Stimulated activated CD4-positive, alpha-beta T cell treated with anti-CD3 and anti-CD28 coated beads, Interleukin-4, amount 100 ng/mL, for 4 hours (primary cell): ENCODE measurements at places on chromosomes 3 and 15.

DNA sequence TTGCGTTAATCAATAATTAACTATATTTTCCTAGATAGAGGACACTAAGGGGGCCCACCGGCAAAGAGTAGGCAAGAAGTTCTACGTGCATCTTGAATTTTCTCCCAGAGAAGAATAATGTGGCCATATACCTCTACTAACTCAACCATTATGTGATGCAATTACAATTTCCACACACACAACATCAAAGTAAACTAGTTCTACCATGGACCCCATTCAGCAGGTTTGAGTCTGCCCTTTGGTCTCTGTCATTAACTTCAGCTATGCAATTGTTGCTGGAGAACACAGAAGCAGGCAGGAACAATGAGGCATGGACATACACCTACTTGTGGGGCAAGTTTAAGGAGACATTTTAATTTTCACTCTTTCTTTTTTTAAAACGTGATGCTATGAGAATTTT lies 705.9 kb downstream of the PDCD6IP start:
- no peak for DNase-seq

DNA sequence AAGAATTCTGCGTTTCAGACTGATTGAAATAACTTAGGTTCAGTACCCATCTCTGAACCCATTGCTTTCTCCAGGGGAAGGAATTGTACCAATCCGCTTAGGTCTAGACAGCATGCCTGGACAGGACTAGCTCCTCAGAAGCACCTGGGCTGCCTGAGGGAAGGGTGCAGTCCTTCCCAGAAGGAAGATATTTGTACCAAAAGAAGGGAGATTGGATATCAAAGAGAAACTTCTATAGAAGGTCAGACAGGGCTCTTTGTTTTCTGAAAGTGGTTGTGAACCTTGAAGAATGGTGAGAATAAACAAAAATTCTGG lies 133.8 kb upstream of the LRTM1 start:
- no peak for DNase-seq

DNA sequence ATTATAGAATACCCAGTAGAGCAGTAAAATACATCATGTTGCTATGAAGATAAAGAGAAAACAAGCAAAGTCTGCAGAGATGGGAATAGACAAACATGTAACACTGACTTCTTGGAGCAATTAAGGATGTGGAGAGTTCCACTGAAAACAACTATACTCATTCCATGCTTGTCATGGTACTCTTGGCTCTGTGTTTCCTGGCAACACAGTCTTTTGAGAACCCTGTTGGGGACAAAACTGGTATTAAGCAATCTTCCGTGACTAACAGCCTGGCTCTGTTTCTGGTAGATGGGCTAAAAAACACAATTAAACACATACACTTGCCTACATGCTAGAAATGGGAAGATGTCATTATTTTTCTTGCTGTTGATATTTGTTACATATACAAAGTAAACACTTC lies 1212.3 kb upstream of the GBE1 start:
- no peak for DNase-seq

DNA sequence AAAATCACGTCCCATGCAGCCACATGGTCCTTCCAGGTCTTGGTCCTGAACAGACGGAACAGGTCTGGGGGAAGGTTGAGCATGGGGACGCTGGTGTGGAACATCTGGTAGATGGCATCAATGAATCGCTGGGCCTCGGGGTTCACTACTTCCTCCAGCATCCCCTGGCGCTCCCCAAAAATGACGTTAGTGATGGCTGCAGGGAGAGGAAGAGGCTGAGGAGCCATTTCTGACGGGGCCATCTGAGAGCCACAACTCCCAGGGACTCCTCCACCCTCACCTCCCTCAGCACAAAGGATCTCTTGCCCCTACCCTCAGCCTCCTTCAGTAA lies 23.7 kb downstream of the CYP11A1 start:
- DNase-seq = no peak

- no peak for DNase-seq
Observed at GRCh38 chr15:63408524-63408923, 26.9 kb upstream of the CA12 start.

GRCh38 chr3:176247191-176247590 lies 950.1 kb downstream of the TBL1XR1 start:
- no peak for DNase-seq

- no peak for DNase-seq
Observed at GRCh38 chr3:5058471-5058951, 63.6 kb upstream of the ARL8B start.

- peak; percentile 20 for DNase-seq
Observed at GRCh38 chr3:142963516-142964448, at the start of gene PAQR9. Gene PAQR9 (minus strand): TSS chr3:142963674. CDS start chr3:142963336, 338 bp downstream.

- no peak for DNase-seq
Observed at GRCh38 chr3:16770021-16770420, 114.7 kb upstream of the PLCL2 start.

DNA sequence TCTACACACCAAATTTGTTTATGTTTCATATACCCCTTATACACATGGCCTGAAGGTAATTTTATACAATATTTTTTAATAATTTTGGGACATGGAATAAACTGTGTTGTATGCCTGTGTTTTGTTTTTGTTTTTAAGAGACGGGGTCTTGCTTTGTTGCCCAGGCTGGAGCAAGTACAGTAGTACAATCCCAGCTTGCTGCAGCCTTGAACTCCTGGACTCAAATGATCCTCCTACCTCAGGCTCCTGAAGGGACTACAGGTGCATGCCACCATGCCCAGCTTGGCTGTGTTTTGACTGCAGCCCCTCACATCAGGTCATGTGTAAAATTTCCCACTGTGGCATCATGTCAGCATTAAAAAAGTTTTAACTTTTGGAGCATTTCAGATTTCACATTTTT lies 18.6 kb downstream of the SETD2 start:
- no peak for DNase-seq

DNA sequence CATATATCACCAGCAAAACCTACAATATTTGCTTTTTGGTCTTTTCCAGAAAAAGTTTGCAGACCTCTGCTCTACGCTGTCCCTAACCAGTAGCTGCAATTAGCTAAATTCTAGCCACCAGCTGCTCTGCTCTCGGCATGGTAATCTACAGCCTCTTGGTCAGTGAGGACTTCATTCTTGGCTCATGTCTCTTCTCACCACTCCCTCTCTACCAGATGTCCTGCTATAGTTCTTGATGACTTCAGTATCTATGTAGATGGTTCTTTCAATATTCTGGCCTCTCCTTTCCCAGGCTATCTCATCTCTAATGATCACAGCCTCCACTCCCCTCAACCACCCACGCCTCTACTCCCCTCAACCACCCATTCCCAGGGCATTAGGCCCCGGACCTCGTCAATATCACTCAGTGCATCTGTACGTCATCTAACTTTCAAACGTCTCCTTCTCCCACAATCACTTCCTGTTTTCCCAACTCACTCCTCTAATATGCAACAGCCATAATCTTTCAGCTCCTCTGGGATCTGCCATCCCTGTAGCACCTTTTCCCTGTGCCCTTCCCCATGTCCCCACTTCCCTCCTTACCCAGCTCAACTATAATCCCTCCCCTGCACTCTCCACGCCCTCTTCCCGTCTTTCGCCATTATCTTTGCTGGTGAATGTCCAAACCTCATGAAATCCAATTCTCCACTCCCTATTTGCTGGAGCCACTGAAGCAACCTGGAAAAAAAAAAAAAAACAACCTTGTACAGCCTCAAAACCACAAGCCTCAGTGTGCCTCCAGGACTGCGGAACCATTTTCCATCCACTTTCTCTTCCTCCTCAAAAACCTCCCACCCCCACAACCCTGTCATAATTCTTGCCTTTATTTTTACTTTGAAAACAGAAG lies 429.4 kb upstream of the PROK2 start:
- no peak for DNase-seq

- no peak for DNase-seq
Observed at GRCh38 chr15:99279290-99279689, 28.0 kb downstream of the LRRC28 start.

- no peak for DNase-seq
Observed at GRCh38 chr3:176399193-176399592, 798.1 kb downstream of the TBL1XR1 start.

DNA sequence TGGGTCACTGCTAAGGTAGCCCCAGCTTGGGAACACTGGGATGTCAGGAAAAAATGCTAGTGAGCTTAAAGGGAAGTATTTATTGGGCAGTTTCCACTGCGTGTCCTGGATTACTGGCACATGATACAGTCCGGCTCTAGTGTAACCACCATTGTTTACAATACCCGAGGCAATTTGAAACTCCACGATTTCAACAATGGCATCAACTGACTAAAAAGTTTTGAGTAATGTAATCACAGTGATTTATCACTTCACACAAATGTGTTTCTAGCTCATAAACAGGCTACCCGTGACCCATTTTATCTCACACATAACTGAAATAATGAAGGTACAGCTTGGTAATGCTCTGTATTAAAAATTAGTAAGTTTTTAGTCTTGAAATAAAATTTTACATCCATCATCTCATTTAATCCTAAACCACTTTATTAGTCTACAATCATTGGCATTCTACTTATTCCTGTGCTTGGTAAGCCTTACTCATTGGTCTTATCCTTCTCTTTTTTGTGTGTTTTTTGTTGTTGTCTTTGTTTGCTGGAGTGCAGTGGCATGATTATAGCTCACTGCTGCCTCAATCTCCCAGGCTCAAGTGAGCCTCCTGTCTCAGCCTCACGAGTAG lies 7.6 kb downstream of the ZMAT3 start:
- no peak for DNase-seq

DNA sequence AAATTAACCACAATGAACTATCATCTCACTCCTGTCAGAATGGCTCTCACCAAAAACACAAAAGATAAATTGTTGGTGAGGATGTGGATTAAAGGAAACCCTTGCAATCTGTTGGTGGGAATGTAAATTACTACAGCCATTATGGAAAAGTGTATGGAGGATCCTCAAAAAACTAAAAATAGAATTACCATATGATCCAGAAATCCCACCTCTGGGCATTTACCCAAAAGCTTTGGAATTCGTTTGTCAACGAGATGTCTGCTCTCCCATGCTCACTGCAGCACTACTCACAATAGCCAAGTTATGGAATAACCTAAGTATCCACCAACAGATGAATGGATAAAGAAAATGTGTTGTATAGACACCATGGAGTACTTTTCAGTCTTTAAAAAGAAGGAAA lies 21.6 kb downstream of the FSIP1 start:
- no peak for DNase-seq

GRCh38 chr15:67835297-67836133 lies 4.3 kb downstream of the RNU6-1 start:
- no peak for DNase-seq

DNA sequence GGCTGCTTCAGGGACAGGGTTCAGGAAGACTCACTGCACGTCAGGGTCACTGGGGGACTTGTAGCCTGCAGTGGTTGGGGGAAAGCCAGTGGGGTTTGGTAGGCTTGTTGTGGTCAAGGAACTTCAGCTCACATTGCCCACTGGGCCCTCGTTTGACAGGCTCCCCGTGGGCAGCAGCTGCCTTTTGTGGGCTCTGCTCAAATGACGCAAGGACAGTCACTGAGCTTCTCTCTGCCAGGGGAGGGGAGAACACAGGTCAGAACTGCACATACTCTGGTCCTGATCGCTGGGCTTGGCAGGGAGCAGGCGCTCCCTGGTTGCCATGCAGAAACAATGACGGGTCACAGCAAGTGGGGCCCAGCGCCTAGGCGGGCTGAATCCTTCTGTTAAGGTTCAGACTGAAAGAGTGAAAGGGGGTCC lies 45.5 kb downstream of the FAM174B start:
- DNase-seq = no peak

DNA sequence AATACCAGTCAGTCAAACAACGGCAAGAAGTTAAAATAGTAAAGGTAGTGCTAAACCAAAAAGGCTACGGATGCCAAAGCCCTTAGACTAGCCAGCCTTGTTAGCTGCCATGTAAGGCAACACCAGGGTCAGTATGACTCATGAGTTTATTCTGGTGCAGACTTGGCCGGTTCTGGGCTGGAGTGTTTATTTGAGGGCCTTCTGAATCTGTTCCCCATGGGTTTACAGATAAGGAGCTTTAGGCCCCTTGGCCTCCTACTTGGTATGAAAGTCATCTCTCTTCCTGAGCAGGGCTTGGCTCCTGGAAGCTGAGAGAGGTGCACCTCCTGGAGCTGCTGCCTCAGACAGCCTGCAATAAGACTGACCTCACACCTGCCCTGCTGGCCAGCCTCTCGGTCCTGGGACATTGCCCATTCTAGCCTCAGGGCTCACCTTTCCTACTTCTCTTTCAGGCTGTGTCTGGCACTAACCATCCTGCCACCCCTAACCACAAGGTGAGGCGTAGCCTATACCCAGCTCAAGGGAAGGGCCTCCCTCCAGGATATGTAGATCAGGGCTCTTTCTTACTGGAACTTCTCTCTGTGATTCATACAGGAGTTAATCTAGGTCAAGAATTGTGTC lies 10.4 kb upstream of the RTP1 start:
- no peak for DNase-seq

DNA sequence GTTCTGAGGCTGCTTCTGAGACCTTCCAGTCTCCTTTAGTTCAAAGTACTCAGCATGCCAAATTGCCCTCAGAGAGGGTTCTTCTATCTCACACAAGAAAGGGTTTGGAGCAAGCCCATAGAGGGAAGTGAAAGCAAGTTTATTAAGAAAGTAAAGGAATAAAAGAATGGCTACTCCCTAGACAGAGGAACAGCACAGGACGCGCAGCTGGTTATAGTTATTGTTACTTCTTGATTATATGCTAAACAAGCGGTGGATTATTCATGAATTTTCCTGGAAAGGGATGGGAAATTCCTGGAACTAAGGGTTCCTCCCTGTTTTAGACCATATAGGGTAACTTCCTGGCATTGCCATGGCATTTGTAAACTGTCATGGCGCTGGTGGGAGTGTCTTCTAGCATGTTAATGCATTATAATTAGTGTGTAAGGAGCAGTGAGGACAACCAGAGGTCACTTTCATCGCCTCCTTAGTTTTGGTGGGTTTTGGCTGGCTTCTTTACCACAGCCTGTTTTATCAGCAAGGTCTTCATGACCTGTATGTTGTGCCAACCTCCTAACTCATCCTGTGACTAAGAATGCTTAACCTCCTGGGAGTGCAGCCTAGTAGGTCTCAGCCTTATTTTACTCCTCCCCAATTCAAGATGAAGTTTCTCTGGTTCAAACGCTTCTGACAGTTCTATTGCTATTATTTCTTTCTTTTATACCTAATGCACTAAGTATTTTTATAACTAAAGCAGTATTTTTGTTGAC lies 26.3 kb downstream of the SCN11A start:
- DNase-seq = no peak

- DNase-seq = no peak
Observed at GRCh38 chr3:62416144-62416543, 42.8 kb upstream of the FEZF2 start.

- no peak for DNase-seq
Observed at GRCh38 chr3:13086531-13086981, 13.3 kb upstream of the IQSEC1 start.

- no peak for DNase-seq
Observed at GRCh38 chr3:173891272-173892100, 493.9 kb downstream of the NLGN1 start.

DNA sequence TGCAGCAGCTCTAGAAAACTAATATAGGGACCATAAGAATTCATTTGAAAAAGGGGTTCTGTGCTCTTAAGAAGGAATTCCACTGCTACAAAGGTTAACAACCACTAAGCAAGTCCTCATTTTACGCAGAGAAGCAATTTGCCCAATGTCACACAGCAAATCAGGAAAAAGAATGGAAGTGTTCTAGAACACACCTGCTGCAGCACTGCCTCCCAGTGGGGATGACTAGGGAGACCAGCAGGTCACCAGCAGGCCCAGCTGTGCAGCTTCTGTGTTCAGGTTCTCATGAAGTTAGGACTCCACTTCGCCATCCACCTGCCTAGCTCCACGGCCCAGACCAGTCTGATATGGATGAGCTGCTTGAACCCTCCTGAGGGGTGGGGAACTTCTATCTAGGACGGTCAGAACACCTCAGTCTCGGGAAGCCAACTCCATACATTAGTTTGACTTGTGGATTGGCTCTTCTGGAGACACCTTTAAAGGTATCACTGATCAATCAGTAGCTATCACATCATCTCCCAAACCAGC lies 18.6 kb downstream of the POMGNT2 start:
- no peak for DNase-seq
